ENCODE measurements at places on chromosomes 4 and X.

DNA sequence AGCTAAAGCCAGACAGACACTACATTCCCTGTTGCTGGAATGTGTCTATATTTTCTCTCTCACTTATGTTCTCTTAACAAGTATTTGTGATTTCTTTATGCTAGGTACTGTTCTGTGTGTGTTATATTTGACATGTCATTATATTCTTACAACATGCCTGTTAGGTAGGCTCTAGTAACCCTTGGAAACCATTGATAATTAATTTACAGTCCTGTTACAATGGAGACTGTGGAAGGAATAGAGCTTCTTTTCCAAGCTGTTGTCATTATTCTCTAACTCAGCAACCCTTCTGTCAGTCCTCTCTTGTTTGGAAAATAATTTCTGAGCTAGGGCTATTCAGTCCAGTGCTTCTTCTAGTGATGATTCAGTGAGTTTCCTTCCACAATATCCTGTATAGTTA lies 419.1 kb upstream of the BOD1L1 start:
- DNase-seq, result no peak

DNA sequence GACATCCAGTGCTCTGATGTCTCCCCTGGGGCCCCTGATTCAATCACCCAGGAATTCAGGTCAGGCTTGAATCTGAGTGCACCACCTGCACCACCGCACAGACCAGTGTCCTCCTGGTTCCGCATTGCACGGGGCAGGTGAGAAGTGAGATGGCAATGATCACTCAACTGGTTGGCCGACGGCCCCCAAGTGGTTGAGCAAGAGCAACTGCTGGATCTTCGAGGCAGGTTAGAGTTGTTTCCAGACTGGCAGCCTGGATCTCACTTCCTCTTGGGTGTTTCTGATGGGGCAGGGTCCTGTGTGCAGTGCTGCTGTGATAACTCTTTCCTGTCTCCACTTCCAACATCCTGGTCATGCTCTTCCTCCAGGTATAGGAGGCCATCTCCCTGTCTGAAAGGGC lies 50.4 kb downstream of the C4orf50 start:
- DNase-seq, result no peak

DNA sequence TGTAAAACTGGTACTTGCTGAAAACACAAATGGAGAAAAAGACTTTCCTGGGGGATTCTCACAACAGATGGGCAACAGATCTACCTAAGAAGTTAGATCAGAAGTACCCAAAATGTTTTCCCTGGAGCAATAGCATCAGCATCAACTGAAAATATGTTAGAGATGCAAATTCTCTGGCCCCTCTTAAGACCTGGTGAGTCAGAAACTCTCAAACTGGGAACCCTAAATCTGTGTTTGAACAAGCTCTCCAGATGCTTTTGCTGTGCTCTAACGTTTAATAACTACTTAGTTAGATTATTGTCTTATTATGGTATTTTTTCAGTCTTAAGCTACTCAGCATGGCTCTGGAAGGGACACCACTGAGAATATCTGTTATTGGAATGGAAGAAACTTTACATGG lies 55.2 kb upstream of the TRPC3 start:
- no peak for DNase-seq

DNA sequence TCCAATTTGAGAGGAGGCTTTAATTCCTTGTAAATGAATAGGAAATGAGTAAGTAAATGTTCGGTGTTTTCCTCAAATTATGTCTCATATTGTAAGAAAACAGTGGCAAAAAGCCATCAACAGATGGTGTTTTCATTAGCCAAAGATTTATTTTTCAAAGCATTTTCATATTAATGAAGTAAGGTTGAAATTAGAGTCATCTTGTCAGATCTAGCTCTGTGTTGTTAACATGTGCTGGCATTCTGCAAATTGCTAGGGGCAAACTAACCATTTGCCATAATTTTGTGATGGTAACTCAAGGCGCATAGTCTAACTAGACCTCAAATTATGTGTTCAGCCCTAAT lies 24.7 kb downstream of the MID2 start:
- no peak for DNase-seq

DNA sequence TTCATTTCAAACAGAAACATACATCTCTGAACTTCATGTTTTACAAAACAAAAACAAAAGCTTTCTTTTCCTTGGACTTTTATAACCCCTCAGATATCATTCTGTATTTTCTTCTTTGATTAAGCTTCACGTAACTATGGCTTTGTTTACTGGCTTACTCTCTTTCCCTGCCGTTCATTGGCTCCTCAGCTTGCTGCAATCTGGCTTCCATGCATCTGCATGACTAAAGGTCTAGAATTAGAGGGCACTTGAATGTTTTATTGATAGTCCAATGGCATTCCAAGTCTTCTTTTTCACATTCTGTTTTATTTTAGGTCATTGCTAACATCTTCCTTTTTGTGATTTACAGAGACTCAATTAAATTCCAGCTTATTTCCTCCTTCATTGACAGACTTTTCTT lies 487.6 kb downstream of the GRXCR1 start:
- DNase-seq, result no peak

- DNase-seq, result peak; percentile 52
Measured at GRCh38 chrX:120358737-120359456, 3.0 kb upstream of the ATP1B4 start.

GRCh38 chrX:49079489-49080428 lies at the start of gene WDR45:
Gene WDR45 (minus strand): TSS chrX:49079887. CDS start chrX:49078095, 1,792 bp downstream.
- DNase-seq, result peak; percentile 48

- no peak for DNase-seq
Measured at GRCh38 chr4:89242864-89243732, 64.5 kb downstream of the GPRIN3 start.

GRCh38 chr4:36051634-36052033 lies 192.7 kb downstream of the ARAP2 start:
- DNase-seq, result no peak

DNA sequence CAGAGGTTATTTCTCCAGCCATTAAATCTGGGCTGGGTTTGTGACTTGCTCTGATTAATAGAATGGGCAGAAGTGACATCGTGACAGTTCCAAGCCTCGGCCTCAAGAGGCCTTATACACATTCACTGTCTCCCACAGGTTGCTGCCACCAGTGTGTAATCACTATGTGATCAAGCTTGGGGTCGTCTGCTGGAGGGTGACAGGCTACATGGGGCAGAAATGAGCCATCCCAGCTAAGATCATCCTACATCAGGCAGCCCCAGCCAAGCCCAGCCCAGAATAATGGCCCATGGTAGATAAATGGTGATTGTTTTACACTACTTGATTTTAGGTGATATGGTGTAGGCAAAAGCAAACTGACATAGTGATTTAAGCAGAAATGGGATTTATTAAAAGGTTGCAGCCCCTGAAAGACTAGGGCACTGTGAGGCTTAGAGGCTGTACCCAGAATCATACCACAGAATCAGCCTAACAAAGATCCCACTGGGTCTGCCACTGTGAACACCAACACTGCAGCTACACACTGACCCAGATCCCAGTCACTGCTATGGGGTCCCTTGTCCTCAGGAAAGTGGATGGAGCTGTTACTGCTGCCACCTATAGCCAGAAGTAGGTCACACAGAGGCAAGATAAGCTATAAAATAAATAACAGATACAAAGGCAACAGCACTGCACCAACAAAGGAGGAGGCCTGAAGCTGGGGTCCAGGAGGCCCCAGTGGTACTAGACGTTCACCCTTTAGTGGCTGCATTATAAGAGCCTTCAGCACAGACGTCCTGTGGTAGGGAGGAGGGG lies 159.6 kb upstream of the RBPJ start:
- DNase-seq, result no peak

- DNase-seq, result no peak
Measured at GRCh38 chrX:40040686-40041461, 56.9 kb downstream of the BCOR start.

DNA sequence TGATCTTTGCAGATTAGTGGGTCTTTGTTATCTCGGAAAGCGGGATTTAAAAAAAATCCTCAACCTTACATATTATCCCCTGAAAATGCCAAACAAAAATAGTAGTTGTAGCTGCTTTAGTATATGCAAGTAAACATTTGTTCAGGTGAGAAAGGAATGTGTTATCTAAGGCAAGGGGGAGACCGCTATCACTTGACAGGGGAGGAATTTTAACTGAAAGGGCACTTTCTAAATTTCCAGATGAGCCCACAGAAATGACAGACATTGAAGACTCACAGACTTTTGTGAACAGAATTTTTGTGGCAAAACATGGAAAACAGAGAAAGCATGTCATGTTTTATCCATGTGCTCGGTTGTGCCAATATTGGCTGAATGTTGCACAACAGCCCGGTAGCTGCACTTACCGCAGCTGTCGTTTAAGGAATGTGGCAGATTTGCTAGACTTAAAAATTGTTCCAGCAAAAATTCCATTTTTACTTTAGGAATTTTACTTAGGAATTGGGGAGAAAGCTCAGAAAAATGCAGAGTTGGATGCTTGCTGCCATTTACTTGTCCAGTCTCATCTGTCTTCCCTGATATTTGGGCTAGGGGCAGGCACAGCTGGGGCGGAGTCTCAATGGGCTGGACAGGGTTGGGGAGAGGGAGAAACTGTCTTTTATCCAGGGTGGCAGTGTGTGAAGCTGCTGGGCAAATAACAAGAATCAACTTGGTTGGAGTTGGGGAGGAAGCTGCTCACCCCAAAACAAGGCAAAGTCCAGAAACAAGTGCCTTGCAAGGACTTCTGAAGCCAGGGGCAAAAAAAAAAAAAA lies 94.6 kb upstream of the RPS6KA3 start:
- peak; percentile 14 for DNase-seq

DNA sequence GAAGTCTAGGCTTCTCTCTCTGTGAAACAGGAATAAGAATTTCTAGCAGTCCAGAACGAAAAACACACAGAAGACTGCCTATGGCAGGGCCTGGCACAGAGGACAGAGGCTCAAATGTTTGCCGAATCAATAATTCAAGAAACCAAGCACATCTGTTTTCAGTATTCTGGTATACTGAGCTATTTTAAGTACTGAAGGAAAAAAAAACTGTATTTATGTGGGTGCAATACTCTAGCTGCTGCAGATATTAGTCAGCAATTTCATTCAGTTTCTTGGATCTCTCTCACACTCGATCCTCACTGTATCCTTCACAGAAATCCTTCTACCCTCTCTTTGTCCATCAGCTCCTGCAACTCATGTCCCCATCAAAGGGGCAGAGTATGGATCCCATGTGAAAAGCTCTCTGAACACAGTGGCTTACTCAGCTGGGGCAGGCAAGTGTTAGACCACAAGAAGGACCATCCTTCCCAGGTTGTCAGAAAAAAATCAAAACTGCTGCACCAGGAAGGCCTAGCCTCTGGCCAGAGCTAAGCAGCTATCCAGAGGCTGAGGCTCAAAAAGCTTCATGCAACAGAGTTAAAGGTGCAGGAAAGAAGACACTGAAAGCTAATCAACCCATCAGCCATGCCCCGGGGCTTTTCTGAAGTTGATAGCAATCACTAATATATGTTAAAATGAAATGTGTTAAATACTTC lies 9.1 kb upstream of the USO1 start:
- DNase-seq, result no peak

DNA sequence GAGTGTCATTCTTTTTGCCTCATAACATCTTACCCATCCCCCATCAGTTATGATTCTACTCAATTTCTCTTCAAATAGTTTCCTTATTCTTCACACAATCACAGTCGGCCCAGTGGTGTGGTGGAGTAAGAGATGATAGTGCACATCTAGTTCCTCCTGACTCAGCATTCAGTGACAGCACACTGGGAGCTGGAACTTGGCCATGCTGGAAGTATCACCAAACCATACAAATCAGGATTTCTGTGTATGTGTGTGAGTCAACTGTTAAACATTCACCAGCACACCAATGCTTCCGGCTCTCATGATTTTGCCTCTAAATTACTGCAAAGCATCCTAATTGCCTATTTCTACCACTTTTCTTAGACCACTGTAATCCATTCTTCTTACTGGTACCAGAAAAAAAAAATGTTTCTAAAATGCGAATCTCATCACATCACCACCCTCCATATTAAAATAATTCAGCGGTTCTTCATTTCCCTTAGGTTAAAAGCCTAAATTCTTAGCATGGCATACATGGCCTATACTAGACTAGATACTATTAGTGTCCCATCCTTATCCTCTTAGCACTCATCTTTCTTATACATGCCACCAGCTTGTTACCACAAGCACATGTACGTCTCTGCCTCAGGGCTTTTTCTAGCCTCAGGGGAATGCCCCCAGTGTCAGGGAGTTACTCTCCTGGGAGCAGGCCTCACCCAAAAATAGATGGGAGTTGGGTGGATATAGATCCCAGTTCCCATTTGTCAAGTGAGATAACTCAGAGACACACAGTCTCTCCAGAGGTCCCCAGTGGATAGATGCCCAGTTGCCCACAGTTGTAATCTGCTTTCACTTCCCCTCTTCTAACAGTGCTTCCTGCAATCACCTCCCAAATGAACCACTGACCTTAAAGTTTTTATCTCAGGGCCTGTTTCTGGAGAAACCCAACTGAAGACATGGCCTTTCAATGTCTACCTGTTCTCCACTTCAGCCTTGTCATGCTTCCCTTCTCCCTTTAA lies 49.2 kb upstream of the DDX53 start:
- DNase-seq, result peak; percentile 88

DNA sequence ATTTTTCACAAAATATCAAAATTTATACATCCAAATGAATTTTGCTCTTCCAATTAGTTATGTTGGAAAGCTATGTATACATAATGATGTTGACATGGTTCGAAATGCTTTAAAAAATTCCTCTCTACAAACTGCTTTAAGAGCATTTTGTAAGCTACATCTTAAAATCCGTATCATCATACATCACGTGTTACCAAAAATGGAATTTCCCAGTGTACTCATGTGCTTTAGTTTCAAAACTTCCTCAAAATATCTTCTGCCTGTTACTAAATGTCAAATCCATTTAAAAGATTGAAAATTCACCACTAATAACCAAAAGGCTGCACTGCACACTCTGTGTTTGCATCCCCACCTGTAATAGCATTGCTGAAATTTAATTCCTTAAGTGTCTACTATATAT lies 87.9 kb downstream of the WDFY3 start:
- no peak for DNase-seq

DNA sequence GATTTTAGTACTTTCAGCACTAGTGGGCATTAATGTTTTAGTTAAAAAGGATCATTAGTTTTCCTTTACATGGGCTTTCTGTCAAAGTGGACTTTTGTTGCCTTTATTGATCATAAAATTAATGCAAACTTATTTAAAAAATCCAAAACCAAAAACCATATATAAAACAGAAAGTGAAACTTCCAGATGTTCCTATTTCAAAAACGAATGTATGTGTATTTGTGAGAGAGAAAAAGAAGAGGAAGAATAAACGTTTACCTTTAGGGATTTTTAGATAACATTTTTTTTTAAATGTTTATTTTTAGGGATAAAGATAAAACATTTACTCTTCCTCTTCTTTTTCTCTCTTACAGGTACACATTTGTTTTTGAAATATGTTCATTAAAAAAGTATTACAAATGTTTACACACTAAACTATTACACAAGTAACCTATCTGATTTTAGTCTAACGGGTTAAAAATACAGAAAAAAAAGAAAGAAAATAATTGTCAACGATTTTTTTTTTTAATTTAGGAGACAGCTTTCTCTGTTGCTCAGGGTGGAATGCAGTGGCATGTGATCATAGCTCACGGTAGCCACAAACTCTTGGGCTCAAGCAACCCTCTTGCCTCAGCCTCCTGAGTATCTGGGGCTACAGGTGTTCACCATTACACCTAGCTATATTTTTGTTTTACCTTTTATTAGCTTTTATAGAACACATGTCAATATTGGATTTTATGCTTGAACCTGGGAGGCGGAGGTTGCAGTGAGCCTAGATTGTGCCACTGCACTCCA lies 16.8 kb upstream of the COX18 start:
- DNase-seq, result no peak
